Nucleus accumbens (tissue), 56 donors: ENCODE measurements at places on chromosomes 4 and X.

- no peak for DNase-seq
These were observed 38.1 kb downstream of the FGFRL1 start for GRCh38 chr4:1049591-1049905.

DNA sequence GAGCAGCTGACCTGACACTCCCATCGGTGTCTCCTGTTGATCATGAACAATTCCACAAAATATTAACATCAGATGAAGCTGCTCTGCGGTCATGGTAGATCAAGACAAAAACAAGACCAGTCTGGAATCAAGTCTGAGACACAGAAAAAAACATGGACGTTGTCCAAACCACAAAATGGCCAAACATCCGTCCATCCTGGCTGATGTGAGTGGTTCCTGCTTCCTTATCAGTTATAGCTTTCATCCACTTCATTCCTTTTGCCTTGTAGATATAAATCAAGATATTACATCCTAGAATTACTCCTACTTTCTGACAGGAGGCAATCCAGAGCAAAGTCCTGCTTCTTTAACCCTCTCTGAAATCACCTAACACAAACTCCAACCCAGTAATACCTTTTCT lies 28.8 kb upstream of the PCSK1N start:
- no peak for DNase-seq

DNA sequence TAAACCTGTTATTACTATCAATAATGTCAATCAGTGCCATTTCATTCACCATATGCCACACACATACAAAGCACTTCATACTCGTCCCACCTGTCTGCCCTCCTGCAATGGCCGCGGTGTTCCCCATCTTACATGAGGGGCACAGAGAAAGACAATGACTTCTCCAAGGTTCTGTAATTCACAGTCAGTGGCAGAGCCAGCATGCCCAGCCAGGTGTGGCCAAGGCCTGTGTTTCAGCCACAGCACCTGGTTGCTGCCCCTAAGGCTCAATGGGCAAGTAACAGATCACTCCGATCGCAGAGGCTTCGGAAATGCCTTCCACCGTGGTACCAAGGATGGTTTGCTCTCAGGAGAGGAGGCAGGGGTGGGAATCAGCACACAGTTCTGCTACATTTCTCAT lies 10.9 kb downstream of the AFAP1 start:
- no peak for DNase-seq

- DNase-seq, result no peak
These were observed 235.1 kb downstream of the QDPR start for GRCh38 chr4:17276776-17277175.

DNA sequence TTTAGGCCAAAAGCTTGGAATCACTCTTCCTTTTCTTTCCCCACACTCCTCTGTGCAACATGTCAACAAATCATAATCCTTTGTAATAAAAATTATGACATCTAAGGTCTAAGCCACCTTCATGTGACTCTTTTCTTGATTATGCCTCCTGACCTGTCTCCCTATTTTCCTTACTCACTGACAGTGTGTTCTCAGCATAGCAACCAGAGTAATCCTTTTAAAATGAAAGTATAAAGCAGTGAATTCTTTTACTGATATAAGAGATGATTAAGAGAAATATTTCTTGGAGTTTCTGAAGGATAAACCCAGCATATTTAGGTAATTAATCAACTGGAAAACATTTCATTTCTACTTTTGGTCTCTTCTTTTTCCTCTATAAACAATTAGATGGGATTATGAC lies 44.7 kb downstream of the USO1 start:
- no peak for DNase-seq

GRCh38 chrX:1657367-1658070 lies 42.7 kb downstream of the ASMT start:
- peak; percentile 6 for DNase-seq

GRCh38 chr4:1744552-1744951 lies 23.2 kb downstream of the TACC3 start:
- DNase-seq, result no peak

DNA sequence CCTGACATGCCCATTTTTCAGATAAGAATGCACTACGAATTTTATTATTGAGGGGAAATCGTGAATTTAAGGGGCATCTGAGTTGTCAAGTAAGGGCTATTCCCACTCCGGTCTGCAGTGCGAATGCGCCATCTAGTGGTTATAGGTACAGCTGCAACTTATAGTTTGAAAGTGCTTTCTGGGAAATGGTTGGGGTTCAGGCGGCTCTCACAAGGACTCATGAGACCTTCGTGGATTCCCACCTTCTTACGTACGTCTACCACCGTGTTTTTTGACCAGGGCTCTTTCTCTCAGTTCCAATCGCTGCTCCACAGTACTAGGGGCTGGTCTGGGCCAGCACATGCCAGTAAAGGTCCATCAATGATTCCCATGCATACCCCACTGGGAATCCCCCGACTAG lies 12.3 kb downstream of the MSL3 start:
- DNase-seq, result no peak

GRCh38 chrX:11406109-11406765 lies 113.0 kb downstream of the AMELX start:
- DNase-seq, result no peak

DNA sequence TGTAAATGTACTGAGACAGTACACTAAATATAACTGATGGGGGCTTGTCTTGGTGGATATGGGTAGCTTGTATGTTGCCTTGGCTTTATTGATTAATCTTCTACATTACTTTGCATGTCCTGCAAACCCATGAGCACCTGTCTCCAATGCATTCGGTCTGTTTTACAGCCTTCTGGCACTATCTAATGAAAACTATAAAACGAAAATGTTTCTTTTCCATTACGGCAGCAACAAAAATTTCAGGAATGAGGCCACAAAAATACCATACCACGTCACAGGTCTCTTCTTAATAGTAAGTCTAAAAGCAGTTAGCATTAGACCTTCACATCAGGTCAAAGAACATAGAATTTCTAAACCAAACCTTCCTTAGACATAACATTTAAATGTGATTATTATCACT lies 49.8 kb downstream of the EDNRA start:
- no peak for DNase-seq

GRCh38 chrX:65537229-65537628 lies 2.6 kb upstream of the LAS1L start:
- no peak for DNase-seq

GRCh38 chrX:46864606-46865005 lies 27.8 kb downstream of the RP2 start:
- no peak for DNase-seq

DNA sequence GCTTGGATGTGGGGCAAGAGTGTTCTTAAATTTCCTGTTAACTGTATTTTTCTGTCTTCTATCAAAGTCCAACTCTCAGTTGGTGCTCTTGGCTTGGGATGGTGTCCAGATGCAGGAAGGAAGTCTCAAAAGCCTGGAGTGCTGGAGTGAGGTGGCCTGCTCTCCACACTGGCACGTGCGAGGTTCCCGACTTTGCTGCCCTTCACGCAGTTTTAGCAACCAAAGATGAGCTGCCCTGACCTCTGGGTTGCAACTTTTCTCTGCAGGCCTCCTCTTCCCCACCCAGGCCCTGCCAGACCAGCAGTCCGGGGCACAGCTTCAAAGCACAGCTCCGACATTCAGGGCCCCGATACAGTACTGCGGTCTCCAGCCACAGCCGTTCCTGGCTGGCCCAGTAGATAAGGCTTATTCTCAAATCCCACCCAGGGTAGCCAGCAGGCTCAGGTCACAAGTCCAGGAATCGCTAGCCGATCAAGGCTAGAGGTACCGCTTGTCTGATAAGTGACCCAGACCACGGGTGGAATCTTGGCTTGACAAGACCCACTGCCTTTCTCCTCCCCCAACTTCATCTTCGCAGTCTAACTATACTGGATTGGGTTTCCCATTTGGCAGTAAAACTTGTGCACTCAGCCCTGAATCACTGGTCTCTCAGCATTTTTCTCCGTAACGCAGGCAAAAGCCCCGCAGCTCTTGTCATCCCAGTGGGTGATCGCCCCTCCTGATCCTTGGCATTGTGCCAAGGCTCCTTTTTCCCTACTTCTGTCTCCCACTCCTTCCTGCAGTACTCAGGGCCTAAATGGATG lies 21.8 kb upstream of the JADE1 start:
- no peak for DNase-seq

DNA sequence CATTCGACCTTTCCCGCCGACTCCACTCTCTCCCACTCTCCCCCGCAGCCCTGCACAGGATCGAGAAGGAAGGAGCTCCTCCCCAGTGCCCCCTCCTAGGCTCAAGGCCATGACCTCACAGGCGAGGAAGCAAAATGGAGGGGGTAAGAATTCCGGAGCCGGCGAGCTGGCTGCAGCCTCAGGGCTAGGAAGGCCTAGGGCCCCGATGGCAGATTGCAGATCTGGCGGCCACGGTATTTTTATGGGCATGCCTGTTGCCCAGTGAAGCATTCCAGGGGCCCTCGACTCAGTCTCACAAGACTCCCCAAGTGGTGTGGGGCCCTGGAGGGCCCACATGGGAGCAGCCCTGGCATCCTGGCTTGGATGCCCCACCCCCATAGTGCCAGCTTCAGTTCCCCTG lies 942 bp upstream of the L1CAM start:
- DNase-seq, result no peak

DNA sequence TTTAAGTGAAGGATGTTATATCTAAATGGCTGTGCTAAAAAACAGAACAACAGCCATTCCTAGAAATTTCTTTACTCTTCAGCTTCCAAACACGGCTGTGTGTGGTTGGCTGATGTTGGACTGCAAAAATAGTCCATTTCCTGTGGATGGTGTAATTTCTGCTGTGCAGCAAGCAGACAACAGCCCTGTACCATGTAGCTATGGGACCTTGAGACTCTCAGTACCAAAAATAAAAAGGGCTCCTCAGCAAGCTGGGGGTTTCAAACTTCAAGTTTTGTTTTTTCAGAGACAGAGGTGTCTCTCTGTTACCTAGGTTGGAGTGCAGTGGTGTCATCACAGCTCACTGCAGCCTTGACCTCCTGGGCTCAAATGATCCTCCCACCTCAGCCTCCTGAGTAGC lies 18.1 kb downstream of the CD40LG start:
- DNase-seq, result no peak

- DNase-seq, result no peak
These were observed 165.1 kb upstream of the TRPC5 start for GRCh38 chrX:112247714-112248113.

GRCh38 chr4:149112109-149112508 lies 669.9 kb upstream of the NR3C2 start:
- DNase-seq, result no peak

DNA sequence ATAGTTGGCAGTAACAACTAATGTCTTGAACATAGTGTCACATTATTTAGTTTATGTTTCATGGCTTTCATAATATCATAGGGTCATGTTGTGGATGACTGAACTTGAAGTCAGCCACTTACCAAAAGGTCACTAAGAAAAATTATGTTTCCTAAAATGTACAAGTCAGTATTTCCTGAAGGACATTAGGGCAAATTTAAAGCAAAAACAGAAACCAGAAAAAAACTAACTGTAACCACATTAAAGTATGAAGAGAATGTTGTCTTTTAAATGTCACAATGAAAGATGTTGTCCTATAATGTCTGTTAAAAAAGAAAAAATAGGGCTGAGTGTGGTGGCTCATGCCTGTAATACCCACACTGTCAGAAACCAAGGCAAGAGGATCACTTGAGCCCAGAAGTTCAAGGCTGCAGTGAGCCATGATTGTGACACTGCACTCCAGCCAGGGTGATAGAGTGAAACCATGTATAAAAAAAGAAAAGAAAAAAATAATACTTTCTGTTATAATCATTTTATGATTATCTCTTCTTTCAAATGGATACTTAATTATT lies 55.8 kb downstream of the HHIP start:
- DNase-seq, result no peak

- DNase-seq, result no peak
These were observed 55.8 kb downstream of the FGF16 start for GRCh38 chrX:77502951-77503525.
